ENCODE measurements at places on chromosomes 6 and 20.

DNA sequence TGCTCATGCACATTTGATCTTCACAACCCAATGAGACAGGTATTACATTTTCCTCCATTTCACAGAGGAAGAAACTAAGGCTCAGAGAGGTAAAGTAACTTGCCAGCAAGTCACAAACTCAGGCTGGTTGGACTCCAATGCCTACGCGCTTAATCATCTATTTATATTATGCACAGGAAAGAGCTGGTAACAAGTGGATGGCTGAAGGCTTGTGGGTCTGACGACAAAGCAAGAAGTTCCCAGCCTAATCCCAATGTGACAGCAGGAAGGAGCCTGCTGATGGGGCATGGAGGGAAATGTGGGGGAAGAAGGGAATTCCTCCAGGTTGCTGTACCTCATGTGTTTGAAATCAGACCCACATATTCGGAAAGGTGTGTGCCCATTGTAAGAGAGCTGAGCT is 3.9 kb downstream of the CDH22 start:
- H3K36me3 ChIP-seq, result no peaks in the 10 kb centered on the region
- peaks cover 35% of the 10 kb centered on the region for H3K27me3 ChIP-seq
- DNase-seq, result no peak
- H3K27ac ChIP-seq, result no peak overlapping the region
- no peak overlapping the region for H3K4me3 ChIP-seq

GRCh38 chr6:104640150-104640700 is 219.5 kb downstream of the HACE1 start:
- no peaks in the 10 kb centered on the region for H3K27me3 ChIP-seq
- no peaks in the 10 kb centered on the region for H3K36me3 ChIP-seq
- no peak overlapping the region for H3K27ac ChIP-seq

DNA sequence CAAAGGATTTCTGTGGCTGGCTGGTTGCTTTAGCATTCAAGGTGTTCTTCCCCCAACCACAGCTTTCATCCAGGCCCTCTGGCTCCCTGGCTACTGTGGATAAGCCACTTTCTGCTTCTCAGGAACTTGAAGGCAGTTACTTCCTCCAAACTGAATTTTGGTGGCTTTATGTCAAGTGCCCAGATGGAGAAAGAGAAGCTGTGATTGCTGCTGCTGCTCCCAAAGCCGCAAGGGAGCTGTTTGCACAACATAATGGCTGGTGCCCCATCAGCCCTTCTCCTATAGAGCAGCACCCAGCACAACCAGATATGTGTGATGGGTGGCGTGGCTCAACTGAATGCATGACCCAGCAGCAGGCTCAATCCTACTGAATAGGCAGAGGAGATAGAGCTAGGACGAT is 465.2 kb downstream of the MAFB start:
- H3K4me3 ChIP-seq, result no peak overlapping the region
- no peak for DNase-seq
- H3K4me1 ChIP-seq, result no peaks in the 10 kb centered on the region
- H3K27me3 ChIP-seq, result no peaks in the 10 kb centered on the region

- H3K27ac ChIP-seq, result peak overlapping the region; percentile 70
- H3K4me3 ChIP-seq, result peak overlapping the region; percentile 46
- H3K27me3 ChIP-seq, result no peaks in the 10 kb centered on the region
- H3K36me3 ChIP-seq, result peaks cover 70% of the 10 kb centered on the region
- peaks cover 32% of the 10 kb centered on the region for H3K4me1 ChIP-seq
Measured at GRCh38 chr20:35490736-35491181, 35.4 kb downstream of the CEP250 start.

- peaks cover 42% of the 10 kb centered on the region for H3K27me3 ChIP-seq
- peak overlapping the region; percentile 75 for H3K4me3 ChIP-seq
- DNase-seq, result peak; percentile 88
- peak overlapping the region; percentile 87 for H3K27ac ChIP-seq
- H3K36me3 ChIP-seq, result no peaks in the 10 kb centered on the region
Measured at GRCh38 chr6:110178626-110179405, 654 bp downstream of the WASF1 start.

DNA sequence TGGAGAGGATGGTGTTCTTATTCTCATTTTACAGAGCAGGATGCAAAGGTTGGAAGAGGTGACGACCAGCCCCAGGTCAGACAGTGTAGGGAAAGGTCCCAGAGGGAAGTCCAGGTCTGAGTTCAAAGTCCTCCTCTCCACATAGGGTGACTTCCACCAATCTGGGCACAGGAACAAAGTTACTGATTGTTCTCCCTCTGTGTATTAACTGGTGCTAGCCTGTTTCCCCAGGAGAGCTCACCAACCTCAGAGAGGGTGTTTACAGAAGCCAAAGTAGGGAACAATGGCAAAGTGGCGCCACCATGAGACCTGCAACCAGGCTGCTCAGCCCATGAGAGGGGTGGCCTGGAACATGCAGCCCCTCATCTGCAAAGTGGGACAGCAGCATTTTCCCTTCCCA is 16.8 kb upstream of the SIRPB1 start:
- H3K36me3 ChIP-seq, result no peaks in the 10 kb centered on the region
- no peaks in the 10 kb centered on the region for H3K4me1 ChIP-seq
- H3K27ac ChIP-seq, result no peak overlapping the region
- no peak for DNase-seq
- H3K4me3 ChIP-seq, result no peak overlapping the region
- no peaks in the 10 kb centered on the region for H3K27me3 ChIP-seq

DNA sequence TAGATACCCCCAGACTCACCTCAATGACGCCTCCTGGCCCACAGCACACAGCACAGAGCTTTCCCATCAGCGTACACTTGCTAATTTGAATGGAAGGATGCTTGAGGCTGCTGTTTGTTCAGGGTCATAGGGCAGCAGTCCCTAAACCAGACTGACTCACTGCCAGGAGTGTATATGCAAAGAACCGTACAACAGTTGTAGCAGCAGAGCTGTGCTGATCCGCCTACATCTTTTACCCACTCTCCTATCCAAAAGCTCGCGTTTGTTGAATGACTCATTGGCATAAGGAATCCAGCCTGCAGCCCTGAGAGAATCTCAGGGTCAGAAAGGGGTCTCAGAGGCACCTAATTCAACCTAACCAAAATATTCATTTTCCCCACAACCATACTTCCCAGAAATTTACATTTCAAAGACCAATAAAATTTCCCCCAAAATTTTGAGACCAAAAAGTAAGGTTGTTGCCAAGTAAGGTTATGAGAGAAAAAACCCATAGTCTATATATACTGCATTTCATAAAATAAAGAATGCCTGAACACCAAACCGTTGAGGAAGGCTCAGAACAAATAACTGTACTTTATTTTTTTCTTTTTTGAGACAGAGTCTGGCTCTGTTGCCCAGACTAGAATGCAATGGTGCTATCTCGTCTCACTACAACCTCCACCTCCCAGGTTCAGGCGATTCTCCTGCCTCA is 35.3 kb upstream of the CCND3 start:
- no peak for DNase-seq
- H3K4me1 ChIP-seq, result no peaks in the 10 kb centered on the region
- H3K36me3 ChIP-seq, result no peaks in the 10 kb centered on the region
- peak overlapping the region; percentile 2 for H3K27ac ChIP-seq
- no peaks in the 10 kb centered on the region for H3K27me3 ChIP-seq

DNA sequence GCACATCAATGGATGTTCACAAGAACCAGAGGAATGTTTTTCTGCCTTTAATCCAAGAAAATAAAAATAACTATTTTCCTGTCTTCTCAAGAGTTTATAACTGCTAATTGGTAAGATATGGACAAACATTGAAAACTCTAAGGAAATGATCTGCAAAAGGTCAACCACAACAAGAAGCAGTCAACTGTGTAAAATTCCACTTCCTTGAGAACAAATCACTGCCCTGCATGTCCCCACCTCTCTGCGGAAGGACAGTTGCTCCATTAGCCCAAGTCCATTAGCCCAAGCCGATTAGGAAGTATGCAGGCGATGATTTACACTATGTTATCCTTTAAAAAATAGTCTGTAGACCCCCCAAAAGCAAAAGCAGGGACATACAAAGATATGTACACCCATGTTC is 27.6 kb downstream of the SLC22A23 start:
- H3K4me3 ChIP-seq, result no peak overlapping the region
- no peaks in the 10 kb centered on the region for H3K36me3 ChIP-seq
- no peaks in the 10 kb centered on the region for H3K4me1 ChIP-seq
- no peaks in the 10 kb centered on the region for H3K27me3 ChIP-seq
- DNase-seq, result no peak

DNA sequence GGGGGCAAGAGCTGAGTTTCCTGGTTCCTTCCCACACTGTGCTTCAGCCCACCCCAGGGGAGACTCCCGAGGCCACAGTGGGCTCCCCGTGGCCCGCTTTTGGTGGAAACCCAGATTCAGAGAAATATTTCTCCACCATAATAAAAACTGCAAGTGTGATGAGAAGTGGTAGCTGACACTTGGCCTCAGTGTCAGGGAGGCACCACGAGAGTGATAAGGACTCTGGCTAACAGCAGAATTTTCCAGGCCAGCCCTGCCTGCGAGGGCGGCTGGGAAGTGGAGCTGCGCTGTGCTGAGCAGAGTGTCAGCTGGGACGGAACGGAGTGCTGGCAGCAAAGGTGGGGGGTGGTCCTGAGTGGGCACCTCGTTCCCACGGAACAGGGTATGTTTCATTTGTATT is 22.5 kb downstream of the SPATA2 start:
- H3K27ac ChIP-seq, result peak overlapping the region; percentile 13
- peaks cover 20% of the 10 kb centered on the region for H3K36me3 ChIP-seq
- H3K4me3 ChIP-seq, result no peak overlapping the region
- no peaks in the 10 kb centered on the region for H3K27me3 ChIP-seq

- H3K27ac ChIP-seq, result no peak overlapping the region
- peaks cover 76% of the 10 kb centered on the region for H3K36me3 ChIP-seq
- H3K4me1 ChIP-seq, result no peaks in the 10 kb centered on the region
- no peaks in the 10 kb centered on the region for H3K27me3 ChIP-seq
- no peak overlapping the region for H3K4me3 ChIP-seq
Measured at GRCh38 chr20:37397076-37397953, 51.4 kb downstream of the SRC start.

- DNase-seq, result no peak
- H3K4me1 ChIP-seq, result peaks cover 17% of the 10 kb centered on the region
- no peak overlapping the region for H3K27ac ChIP-seq
- no peaks in the 10 kb centered on the region for H3K36me3 ChIP-seq
- H3K27me3 ChIP-seq, result no peaks in the 10 kb centered on the region
Measured at GRCh38 chr6:158010591-158011477, 29.2 kb downstream of the SYNJ2 start.

DNA sequence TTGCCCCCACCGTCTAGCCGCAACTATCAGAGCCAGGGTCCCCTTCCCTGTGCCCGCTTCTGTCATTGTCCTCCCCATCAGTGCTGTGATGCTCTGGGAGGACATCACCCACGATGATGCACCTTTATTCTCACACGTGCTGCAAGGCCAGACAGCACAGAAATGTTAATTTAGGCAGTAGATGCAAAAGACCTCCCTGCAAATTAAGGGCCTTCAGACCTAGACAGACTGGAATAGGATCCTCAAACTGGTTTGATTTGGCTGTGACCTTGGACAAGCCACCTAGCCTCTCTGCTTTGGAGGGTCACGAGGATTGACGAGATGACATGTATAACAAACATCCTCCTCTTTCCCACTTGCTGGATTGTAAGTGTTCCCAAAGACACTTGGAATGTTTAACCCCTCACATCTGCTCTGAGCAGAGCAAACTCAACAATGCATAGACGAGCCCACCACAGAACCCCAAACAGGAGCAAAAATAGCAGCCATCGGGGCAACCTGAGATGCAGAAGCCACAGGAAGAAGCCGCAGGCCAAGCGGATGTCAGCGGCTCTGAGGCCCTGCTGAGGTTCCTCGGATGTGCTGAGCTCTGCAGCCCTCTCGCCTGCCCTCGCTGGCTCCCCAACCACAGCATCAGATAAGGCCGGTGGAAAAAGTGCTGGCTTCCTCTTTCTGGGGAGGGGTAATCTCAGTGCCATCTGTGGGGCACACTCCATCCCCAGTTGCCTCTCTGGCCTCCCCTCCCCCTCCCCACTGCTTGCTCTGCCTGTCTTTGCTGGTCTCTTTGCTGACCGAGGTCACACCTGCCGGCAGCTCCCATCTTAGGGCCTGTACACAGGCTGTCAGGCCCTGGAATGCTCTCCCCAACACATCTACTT is 35.3 kb downstream of the TOX2 start:
- no peak overlapping the region for H3K4me3 ChIP-seq
- peaks cover 56% of the 10 kb centered on the region for H3K4me1 ChIP-seq
- no peaks in the 10 kb centered on the region for H3K27me3 ChIP-seq
- peak; percentile 84 for DNase-seq

- DNase-seq, result no peak
- no peaks in the 10 kb centered on the region for H3K36me3 ChIP-seq
- no peak overlapping the region for H3K4me3 ChIP-seq
- no peaks in the 10 kb centered on the region for H3K27me3 ChIP-seq
- peaks cover 5% of the 10 kb centered on the region for H3K4me1 ChIP-seq
Measured at GRCh38 chr6:3766214-3766613, 14.7 kb upstream of the PXDC1 start.

DNA sequence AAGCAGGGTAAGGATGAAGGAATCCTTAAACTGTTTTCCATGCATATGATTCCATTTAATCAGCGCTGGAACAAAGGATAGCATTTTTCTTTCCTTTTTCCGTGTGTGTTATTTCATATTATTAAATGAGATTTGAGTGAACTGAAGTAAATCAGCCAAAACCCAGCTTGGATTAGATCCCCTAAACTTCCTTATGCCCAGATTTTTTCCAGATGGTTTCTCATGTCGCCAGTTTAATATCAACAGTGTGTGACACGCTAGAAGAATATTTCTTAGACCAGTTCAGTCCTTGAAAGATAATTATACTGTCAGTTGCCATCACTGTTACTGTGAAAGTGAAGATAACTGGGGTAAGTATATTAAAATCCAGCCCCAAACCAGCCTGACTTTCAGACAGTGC is 1009.4 kb downstream of the KIF16B start:
- H3K27me3 ChIP-seq, result no peaks in the 10 kb centered on the region
- DNase-seq, result no peak
- no peaks in the 10 kb centered on the region for H3K36me3 ChIP-seq
- no peak overlapping the region for H3K27ac ChIP-seq

DNA sequence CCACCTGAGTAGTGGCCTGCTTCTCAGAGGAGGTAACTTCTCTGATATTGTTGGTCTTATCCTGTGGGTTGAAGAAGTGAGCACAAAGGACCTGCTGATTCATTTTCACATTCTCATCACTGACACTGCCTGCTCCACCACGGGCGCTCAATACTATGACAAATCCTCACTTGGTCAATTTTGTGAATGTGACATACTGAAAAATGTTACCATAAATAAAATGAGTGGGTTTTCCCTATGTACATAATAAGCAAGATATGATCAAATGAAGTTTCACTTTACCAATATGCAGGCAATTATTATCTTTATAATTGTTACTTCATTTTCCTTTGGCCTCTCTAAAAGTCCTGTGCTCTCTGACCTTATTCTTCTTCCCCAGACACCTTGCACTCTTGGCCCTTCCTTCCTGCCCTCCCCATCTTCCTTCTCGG is 71.5 kb upstream of the RIPOR2 start:
- no peaks in the 10 kb centered on the region for H3K36me3 ChIP-seq
- no peak overlapping the region for H3K4me3 ChIP-seq
- no peaks in the 10 kb centered on the region for H3K27me3 ChIP-seq
- no peak for DNase-seq
- H3K27ac ChIP-seq, result peak overlapping the region; percentile 100
